ENCODE measurements at places on chromosomes 16 and 17.

DNA sequence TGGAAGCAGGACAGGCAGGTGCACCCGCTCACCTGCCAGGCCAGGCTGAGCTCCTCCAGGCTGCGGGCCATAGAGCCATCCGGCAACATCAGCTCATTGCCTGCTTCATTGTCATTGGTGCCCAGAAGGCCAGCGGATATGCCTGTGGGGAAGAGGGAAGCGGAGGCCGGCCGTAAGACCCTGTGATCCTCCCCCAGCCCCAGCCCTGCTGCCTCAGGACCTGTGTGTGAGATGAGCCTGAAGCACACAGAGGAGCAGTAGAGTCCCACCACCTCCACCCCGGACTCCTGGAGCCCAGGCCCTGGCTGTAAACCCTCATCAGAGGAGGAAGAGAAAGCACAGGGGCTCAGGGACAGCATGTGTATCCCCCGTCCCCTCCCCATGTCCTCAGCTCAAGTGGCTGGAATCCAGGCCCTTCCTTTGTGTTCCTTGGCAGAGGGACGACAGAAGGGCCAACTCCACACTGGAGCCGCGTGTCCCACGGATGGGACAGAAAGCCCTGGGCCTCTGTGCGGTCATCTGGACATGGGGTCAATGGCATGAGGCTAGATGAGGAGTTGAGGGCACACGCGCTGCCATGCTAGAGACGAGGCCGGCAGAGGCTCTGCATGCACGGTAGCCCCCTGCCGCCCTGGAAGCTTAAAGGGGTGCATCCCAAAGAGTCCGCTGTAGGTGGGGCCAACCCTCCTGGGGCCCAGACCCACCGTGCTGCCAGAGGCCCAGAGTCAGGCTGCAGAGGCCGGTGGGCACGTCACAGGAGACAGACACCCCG lies 39.1 kb downstream of the RMI2 start:
- no peak for DNase-seq

DNA sequence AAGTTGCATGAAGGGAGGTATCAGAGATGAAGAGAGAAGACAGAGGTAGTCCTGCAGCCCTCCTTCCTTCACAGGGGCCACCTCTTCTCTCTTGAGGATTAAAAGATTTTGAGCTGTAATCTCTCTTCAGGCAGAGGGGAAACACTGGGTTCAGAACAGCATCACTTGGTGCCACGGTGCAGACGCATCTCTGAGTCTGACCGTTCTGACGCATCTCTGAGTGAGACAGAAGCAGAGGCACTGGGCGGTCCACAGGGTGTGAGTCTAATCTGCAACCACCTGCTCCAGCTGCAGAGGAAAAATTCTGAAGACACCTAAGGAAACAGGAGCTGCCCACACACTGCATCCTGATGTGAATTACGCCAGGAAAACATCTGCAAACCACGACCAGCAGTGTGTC lies 5.3 kb upstream of the KRT37 start:
- DNase-seq = no peak

GRCh38 chr17:12995106-12995895 lies 22.5 kb downstream of the ELAC2 start:
- no peak for DNase-seq

GRCh38 chr17:34484193-34484733 lies 95.1 kb upstream of the TMEM132E start:
- DNase-seq = no peak

- DNase-seq = no peak
Measured at GRCh38 chr17:43018008-43018853, 4.0 kb downstream of the VAT1 start.

DNA sequence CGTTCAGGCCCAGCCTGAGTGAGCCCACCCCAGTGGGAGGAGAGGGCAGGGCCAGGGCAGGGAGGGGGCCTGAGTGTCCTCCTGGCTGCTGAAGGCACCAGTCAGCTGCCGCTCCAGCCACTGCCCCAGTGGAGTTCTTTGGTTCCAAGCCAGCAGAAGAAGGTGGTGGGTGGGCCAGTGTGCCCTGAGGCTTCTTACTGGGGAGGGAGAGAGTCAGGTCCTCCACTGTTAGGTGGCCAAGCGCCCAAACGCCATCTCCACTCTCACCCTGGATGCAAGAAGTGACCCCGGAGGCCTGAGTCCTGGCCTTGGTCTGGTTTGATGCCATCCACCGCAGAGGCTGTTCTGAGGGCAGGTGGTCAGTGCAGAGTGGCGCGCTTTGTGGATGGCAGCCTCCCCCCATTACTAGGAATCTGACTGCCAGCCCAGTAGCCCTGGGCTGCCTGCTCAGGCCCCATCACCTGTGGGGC lies 2.2 kb downstream of the RNF213 start:
- no peak for DNase-seq

DNA sequence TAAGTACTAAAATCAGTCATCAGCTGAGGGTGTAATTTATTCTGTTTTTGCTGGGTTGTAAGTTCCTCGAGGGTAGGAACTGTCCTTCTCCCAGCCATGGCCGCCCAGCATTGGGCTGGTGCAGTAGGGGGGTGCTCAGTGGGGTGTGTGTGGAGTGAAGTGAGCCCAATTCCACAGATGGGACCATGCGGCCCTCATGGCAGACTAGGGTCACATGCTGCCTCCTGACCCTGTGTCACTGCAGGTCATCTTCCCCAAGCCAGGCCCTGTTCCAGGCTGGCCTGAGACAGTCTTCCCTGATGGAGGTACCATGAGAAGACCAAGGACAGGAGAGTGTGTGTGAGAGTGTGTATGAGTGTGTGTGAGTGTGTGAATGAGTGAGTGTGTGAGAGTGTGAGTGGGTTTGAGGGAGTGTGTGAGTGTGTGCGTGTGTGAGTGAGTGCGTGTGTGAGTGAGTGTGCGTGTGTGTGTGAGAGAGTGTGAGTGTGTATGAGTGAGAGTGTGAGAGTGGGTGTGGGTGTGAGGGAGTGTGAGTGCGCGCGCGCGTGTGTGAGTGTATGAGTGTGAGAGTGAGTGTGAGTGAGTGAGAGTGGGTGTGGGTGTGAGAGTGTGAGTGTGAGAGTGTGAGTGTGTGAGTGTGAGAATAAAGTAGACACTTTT lies 3.7 kb downstream of the SLC26A11 start:
- no peak for DNase-seq
